ENCODE measurements at places on chromosomes 3 and 15.

- no peak overlapping the region for H3K4me3 ChIP-seq
- H3K27ac ChIP-seq, result no peak overlapping the region
- no peaks in the 10 kb centered on the region for H3K4me1 ChIP-seq
Measured at GRCh38 chr3:170802164-170803151, 67.5 kb downstream of the RPL22L1 start.

DNA sequence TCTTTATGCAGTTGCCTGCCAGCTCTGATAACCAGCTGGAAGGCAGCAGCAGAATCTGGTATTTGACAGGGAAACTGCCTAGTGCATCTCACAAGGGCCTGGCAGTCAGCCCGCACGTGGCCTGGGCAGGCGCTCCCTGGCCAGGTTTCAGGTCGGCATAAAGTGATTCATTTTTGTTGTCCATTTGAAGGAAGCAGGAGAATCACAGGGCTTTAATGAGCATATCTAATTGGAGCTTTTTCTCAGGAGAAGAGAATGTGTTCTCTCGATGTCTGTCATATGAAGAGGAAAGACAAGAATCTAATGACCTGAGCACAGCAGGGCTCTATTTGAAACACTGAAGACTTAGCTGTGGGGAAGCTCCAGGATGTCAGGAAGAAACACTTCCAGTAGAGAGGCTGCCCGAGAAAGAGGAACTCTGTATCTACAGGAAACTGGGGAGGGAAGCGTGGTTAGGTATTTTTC lies 98.8 kb upstream of the MB21D2 start:
- no peaks in the 10 kb centered on the region for H3K27me3 ChIP-seq
- no peak for DNase-seq
- no peaks in the 10 kb centered on the region for H3K36me3 ChIP-seq
- H3K27ac ChIP-seq, result no peak overlapping the region
- no peaks in the 10 kb centered on the region for H3K4me1 ChIP-seq
- no peak overlapping the region for H3K4me3 ChIP-seq

GRCh38 chr3:188797045-188797444 lies 374.7 kb upstream of the TPRG1 start:
- no peak for DNase-seq
- H3K36me3 ChIP-seq, result no peaks in the 10 kb centered on the region
- H3K4me3 ChIP-seq, result no peak overlapping the region
- no peak overlapping the region for H3K27ac ChIP-seq
- no peaks in the 10 kb centered on the region for H3K4me1 ChIP-seq
- no peaks in the 10 kb centered on the region for H3K27me3 ChIP-seq

DNA sequence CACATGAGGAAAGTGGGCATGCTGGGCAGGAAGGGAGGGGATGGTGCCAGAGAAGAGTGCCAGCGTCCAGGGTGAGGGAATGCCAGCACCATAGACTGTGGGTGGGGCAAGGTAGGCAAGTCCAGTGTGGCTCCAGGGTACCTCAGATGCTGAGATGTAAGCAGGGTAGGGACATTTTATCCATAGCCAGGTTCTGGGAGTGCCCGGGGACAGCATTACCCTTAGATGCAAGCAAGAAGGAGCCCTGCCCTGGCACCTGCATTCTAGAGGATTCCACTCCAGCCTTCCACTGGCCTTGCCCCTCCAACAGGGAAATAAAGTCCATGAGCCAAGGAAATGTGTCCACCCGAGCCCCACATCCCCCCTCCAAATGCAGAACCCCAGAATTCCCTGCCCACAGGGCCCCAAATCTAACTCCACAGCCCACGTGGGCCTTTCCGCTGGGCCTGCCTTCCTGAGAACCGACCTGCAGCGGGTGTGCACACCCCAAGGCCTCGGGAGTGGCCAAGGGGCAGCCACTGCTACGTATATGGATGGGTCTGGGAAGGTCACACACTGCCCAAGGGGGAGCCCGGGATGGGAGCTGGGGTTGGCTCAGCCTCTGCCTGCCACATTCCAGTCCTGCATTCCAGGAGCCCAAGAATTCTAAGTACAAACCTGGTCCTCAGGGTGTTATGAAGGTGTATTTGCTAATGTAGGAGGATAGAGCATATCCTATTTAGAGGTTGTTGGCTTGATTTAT lies 20.3 kb upstream of the CYP11A1 start:
- no peaks in the 10 kb centered on the region for H3K27me3 ChIP-seq
- no peak overlapping the region for H3K27ac ChIP-seq
- H3K36me3 ChIP-seq, result no peaks in the 10 kb centered on the region
- DNase-seq, result peak; percentile 49

GRCh38 chr3:128455786-128456748 lies 10.6 kb downstream of the DNAJB8 start:
- peaks cover 2% of the 10 kb centered on the region for H3K27me3 ChIP-seq
- no peaks in the 10 kb centered on the region for H3K36me3 ChIP-seq
- H3K27ac ChIP-seq, result no peak overlapping the region
- no peaks in the 10 kb centered on the region for H3K4me1 ChIP-seq

DNA sequence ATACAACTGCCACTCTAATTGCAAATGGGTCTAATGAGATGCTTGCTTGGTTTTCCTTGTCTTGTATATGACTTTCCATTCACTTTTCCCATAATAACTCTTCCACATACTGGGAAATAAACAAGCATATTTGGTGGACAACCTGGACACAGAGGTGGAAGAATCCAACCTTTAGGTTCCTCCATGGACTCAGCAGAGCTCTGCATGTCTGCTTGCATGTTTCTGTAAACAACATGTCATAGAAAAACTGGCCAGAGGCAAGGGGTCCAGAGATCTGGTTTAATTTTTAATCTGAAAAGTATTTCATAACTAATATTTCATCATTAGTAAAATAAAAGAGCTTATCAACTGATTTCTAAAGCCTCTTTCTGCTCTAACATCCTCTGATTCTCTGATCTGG lies 30.2 kb downstream of the GOLIM4 start:
- no peak overlapping the region for H3K27ac ChIP-seq
- no peaks in the 10 kb centered on the region for H3K36me3 ChIP-seq
- peaks cover 26% of the 10 kb centered on the region for H3K4me1 ChIP-seq
- no peak for DNase-seq
- H3K27me3 ChIP-seq, result no peaks in the 10 kb centered on the region
- H3K4me3 ChIP-seq, result no peak overlapping the region

DNA sequence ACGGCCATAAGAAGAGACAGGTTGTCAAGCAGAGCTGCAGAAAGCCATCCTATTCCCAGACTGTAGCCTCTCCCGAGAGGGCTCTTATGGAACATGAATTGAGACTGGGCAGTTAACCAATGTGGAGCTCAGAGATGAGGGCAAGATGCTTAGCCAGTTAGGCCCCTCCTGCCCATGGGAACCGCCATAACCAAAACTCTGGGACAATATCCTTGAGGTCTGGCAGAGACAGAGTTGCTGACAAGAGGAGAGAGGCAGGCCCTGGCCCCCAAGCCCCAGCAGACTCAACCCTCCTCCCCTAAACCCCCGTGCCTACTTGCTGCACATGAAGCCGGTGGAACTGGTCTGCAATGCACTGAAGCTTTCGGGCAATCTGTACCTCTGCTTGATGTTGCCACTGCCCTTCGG lies 4.8 kb downstream of the BMF start:
- no peaks in the 10 kb centered on the region for H3K27me3 ChIP-seq
- no peaks in the 10 kb centered on the region for H3K36me3 ChIP-seq
- peak overlapping the region; percentile 58 for H3K27ac ChIP-seq
- H3K4me1 ChIP-seq, result peaks cover 90% of the 10 kb centered on the region
- no peak for DNase-seq

- no peaks in the 10 kb centered on the region for H3K27me3 ChIP-seq
- H3K4me3 ChIP-seq, result no peak overlapping the region
- H3K4me1 ChIP-seq, result peaks cover 48% of the 10 kb centered on the region
- peak overlapping the region; percentile 98 for H3K27ac ChIP-seq
- no peak for DNase-seq
Measured at GRCh38 chr3:37961622-37962431, 28.8 kb upstream of the VILL start.

GRCh38 chr3:196942915-196943277 lies 568 bp upstream of the NCBP2 start:
- H3K4me3 ChIP-seq, result peak overlapping the region; percentile 98
- H3K4me1 ChIP-seq, result peaks cover 2% of the 10 kb centered on the region
- no peak for DNase-seq
- H3K27me3 ChIP-seq, result no peaks in the 10 kb centered on the region
- H3K27ac ChIP-seq, result peak overlapping the region; percentile 51

DNA sequence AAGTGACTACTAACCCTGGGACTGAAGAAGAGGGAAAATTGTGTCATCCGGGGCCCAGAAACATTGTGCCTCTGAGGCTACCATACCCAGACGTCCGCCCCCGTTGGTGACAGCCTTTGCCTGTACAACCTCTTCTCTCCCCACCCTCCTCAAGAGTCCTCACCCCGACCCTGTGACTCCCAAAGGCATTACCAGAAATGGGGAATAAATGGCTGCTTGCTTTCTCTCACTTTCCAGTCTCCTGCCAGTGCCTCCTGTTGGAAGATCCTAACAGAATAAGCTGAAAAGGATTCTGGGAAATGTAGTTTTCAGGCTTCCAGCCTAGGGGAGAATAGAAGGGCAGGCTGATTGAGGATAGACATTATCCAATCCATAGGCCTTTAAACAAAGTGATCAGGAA lies 30.8 kb upstream of the SLC25A36 start:
- DNase-seq, result no peak
- H3K4me3 ChIP-seq, result no peak overlapping the region
- no peaks in the 10 kb centered on the region for H3K4me1 ChIP-seq
- H3K36me3 ChIP-seq, result no peaks in the 10 kb centered on the region
- H3K27ac ChIP-seq, result no peak overlapping the region

DNA sequence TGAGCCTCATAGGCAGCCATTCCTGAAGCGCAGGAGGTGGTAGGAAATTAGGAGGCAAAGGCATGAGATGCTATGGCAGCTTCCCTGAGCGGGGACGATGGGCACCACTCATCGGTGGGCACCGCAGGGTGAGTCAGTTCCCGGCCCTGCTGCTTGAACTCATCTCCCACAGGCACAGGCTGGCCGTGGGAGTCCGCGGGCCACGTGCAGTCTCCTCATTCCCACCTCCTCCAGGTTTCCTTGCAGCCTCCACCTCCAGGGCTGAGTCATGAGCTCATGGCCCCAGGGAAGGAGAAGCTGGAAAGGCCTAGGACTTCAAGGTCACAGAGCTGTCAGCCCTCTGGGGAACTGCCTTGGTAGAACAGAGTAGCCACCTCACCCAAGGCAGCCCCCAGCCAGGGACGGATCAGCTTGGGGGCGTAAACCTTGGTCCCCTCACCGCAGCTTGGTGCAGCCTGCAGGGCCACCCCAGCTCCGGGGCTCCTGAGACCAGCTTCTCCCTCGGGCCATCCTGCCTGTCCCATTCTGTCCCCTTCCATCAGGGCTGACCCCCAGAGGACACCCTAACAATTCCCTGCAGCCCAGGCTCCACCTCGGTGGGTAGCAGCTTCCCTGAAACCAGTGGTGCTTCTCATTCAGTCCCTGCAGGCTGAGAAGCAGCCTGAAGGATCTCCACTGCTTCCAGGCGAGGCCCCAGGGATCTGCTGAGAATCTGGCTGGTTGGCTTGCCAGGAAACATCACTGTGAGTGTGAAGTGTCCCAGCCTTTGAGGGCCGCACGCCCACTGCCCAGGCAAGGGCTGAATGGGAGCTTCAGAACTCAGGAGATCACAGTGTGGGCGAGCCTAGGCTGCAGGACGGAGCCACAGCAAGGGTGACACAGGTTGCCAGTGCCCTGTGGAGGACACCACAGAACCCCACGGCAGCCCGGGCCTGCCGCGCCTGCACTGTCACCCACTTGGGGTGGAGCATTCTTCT lies 150.7 kb upstream of the MEF2A start:
- H3K4me3 ChIP-seq, result no peak overlapping the region
- no peaks in the 10 kb centered on the region for H3K27me3 ChIP-seq
- peak; percentile 22 for DNase-seq
- H3K36me3 ChIP-seq, result no peaks in the 10 kb centered on the region
- no peak overlapping the region for H3K27ac ChIP-seq
- no peaks in the 10 kb centered on the region for H3K4me1 ChIP-seq

DNA sequence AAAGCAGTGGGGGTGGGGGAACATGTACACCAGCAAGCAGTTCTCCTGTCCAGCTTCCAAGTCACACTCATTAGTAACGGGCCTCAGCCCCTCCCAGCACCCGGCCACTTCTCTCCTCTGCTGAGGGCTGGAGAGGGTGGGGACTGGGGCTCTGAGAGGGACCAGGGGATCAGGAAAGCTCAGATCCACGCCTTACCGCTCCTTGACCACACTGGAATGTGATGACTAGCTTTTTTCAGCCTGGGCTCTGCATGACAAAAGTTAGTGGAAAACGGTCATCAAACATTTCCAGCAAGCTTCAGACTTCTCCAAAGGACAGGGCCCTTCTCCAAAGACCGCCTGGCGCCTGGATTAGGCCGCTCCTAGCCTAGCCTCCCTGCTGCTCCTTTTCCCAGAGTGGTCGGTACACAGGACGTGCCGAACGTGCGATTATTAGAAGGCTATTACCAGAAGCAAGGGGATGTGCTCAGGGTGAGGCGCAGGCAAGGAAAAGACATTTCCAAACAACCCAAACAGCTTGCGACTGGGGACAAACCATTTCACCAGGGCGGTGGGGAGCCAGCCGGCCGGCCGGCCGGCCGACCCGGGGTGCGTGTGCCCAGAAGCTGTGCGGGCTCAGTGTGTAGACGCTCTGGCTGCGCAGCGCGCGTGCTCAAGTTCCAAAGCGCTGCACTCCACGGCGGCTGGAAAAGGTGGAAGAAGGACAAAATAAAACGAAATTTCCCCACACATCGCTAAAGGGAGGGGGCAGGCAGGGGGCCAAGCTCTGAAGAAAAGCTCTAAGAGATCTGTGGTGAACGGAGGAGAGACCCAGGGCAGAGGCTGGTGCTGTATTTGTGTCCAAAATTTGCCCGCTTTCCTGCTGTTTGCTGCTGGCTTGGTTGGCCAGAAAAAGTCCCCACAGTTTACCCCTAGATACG lies 51.0 kb upstream of the SSR3 start:
- DNase-seq, result no peak
- peaks cover 8% of the 10 kb centered on the region for H3K4me1 ChIP-seq
- H3K27me3 ChIP-seq, result no peaks in the 10 kb centered on the region
- H3K27ac ChIP-seq, result peak overlapping the region; percentile 65
- no peaks in the 10 kb centered on the region for H3K36me3 ChIP-seq

DNA sequence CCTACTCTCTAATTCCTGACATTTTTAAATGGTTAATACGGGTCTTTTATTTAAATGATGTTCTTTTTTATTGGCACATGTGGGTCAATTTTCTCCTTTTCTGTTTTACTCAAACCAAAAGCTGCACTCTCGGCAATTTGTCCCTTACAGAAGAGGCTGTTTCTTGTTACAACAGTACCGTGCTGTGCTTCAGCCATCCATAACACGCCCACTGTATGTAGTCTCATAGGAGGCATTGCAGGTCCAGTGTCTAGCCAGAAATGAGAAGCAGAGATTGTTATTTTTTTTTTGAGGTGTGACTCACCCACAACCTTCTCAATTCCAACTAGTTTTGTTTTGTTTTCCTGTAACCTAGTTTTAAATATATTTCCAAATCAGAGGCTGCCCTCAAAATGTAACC lies 164.6 kb downstream of the GMNC start:
- no peak overlapping the region for H3K27ac ChIP-seq
- H3K36me3 ChIP-seq, result no peaks in the 10 kb centered on the region
- no peak for DNase-seq

- H3K27me3 ChIP-seq, result no peaks in the 10 kb centered on the region
- no peak overlapping the region for H3K27ac ChIP-seq
- H3K36me3 ChIP-seq, result no peaks in the 10 kb centered on the region
- no peaks in the 10 kb centered on the region for H3K4me1 ChIP-seq
- H3K4me3 ChIP-seq, result no peak overlapping the region
Measured at GRCh38 chr3:7766530-7766929, 735.1 kb upstream of the LMCD1 start.

GRCh38 chr3:119653876-119654275 lies 6.5 kb downstream of the POPDC2 start:
- H3K36me3 ChIP-seq, result no peaks in the 10 kb centered on the region
- no peak overlapping the region for H3K4me3 ChIP-seq
- DNase-seq, result no peak
- no peaks in the 10 kb centered on the region for H3K27me3 ChIP-seq

Measured in liver (tissue), 10 donors.